ENCODE measurements at places on chromosomes 2 and 18. TPM values are rescaled to one million over a fixed set of nuclear protein-coding genes. Genes with fewer than 3 reads are reported as not detected.

SFTPB gene
- 0.89 TPM for polyA plus RNA-seq

CAD gene
- polyA plus RNA-seq = 18.6 TPM

ALPI gene
- 0.34 TPM for polyA plus RNA-seq

FAM237A gene
- polyA plus RNA-seq = 0.18 TPM

CRIM1 gene
- polyA plus RNA-seq = 24.3 TPM

CENPA gene
- 4.2 TPM for polyA plus RNA-seq

HOXD3 gene
- 0.82 TPM for polyA plus RNA-seq

POTEE gene
- polyA plus RNA-seq = not detected

ACADL gene
- 17.8 TPM for polyA plus RNA-seq

TEX51 gene
- polyA plus RNA-seq = 0.11 TPM

MYO5B gene
- polyA plus RNA-seq = 11.1 TPM

WIPF1 gene
- 65.0 TPM for polyA plus RNA-seq

AGXT gene
- 0.94 TPM for polyA plus RNA-seq

IGFBP2 gene
- polyA plus RNA-seq = 111 TPM

NEU2 gene
- not detected for polyA plus RNA-seq

ASB18 gene
- under 0.01 TPM for polyA plus RNA-seq
